ENCODE measurements at places on chromosomes 6 and 20.

DNA sequence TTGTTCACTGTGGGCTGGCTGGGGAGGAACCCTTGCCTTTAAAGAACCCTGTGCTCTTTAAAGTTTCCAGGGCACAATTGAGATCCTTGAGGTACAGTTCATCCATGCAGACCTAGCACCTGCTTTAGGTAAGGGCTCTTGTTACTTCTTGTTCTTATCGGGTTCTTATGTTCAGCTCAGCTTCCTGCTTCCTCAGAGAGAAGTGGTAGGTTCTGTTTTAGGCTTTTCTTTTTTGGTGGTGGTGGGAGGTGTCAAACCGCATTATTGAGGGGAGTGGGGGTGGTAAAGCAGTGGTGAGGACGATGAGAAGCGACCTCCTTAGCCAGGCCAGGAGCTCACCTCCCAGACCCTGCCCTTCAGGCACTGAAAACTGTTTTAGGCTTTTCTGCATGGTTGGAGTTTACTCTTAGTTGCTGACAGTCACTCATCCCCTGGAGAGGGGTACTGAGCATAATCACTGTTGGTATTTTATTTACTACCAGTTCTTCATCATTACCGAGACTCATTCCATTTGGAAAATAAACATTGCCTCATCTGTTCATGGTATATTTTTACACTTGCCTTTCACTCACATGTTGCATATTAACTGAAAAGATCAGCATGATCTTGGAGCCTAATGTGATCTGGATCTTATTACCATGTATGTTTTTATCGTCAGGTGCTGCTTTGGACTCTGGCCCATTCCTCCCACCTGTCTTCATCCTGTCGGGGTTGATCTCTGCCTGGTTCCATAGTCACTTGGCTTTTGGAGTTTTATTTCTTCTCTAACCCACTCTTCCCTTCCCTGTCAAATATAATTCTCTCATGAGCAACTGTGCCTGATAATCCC is 35.4 kb downstream of the SLC16A10 start:
- no peak for DNase-seq

DNA sequence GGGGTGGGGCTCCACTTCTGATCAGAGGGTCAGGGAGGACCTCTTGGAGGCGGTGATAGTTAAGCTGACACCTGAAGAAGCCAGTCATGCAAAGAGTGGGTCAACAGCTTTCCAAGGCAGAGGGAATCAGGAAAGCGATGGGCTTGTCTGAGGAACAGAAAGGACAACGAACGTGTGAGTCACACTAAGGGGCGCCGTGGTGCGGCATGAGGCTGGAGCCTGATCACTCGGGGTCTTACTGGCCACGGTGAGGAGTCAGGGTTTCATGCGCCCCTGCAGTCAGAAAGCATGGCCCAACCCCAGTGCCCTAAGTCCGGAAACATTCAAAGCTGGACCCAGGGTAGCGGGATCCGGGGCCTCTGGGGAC is 50.6 kb upstream of the SLC32A1 start:
- no peak for DNase-seq

DNA sequence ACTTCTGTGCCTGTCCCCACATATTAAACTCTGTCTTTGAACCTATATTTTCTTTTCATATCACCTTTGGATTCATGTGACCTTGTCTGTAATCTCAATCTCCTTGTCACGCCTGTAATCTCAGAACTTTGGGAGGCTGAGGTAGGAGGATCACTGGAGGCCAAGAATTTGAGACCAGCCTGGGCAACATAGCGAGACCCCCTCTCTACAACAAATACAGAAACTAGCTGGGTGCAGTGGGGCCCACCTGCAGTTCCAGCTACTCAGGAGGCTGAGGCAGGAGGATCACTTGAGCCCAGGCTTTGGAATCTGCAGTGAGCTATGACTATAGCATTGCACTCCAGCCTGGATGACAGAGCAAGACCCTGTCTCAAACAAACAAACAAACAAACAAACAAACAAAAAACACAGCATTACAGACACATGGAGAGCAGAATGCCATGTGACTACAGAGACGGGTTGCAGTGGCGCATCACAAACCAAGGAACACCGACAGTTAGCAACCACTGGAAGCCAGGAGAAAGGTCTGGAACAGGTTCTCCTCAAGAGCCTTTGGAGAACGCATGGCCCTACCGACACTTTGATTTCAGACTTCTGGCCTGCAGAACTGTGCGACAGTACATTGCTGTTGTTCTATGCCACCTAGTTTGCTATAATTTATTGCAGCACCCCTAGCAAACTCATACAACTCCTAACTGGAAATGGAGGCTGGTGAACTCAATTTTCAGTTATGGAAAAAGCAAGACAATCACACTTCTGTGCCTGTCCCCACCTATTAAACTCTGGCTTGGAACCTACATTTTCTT is 14.6 kb upstream of the TIAM2 start:
- no peak for DNase-seq

- no peak for DNase-seq
These were observed 506.5 kb downstream of the NKAIN2 start for GRCh38 chr6:124310139-124310538.

- no peak for DNase-seq
These were observed 205.4 kb downstream of the ZFAND3 start for GRCh38 chr6:38024908-38025307.

DNA sequence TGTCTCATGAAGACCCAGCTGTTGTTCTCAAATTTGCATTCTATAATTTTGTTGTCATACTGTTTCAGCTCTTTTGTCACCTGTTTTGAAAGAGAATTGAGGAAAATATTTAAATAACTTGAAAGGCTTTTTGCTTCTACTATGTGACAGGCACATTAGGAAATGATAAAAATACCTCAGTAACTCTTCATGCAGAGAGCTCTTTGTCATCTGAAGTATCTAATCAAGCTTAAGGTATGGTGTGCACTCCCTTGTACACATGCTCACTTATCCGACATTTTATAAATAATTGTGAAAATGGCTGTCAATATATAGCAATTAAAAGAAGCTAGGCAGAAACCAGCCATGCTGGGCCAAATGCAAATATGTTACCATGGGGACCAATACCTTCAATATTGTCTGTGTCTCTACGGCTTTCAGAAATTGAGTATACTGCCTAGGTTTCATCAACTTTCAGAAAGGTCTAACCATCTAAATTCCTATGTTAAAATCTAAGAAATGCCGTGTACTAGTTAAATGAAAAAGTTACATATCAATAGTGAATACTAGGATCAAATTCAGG is 349.0 kb downstream of the RNGTT start:
- DNase-seq = no peak

GRCh38 chr20:51985013-51985415 is 182.7 kb upstream of the SALL4 start:
- no peak for DNase-seq

DNA sequence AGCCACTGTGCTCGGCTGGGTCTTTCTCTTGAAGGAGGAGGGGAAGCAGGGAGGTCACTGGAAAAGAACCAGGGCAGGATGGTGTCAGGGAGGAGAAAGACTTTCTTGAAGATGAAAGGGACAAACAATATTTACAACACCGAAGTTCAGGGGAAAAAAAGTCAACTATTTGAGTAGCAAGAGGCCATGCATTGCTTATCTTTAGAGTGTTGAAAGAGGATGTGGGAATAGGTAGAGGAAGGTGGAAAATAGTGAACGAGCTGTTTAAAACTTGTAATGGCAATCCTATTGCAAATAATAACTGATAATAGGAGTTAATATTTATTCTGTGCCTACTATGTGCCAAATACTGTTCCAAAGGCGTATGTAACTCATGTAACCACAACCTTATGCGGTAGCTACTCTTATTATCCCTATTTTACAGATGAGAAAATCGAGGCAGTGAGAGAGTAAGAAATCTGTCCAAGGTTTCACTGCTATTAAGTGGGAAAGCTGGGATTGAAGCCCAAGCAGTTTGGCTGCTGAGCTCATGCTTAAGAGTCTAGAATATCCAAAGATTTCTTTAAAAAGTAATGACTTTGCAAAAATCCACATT is 12.7 kb upstream of the MLIP start:
- no peak for DNase-seq

- DNase-seq = no peak
These were observed 105.8 kb downstream of the RNF144B start for GRCh38 chr6:18492972-18493371.

GRCh38 chr6:91299544-91300491 is 712.9 kb upstream of the MAP3K7 start:
- no peak for DNase-seq

GRCh38 chr6:20583444-20583800 is 49.2 kb downstream of the CDKAL1 start:
- no peak for DNase-seq

GRCh38 chr6:53702316-53702715 is 36.8 kb upstream of the KLHL31 start:
- DNase-seq = no peak

- no peak for DNase-seq
These were observed at the start of gene EYA4 for GRCh38 chr6:133241086-133241900. Gene EYA4 (plus strand): TSS chr6:133241357. CDS start chr6:133274781, 33,424 bp downstream.

GRCh38 chr20:4150070-4150441 is 134.7 kb upstream of the RNF24 start:
- no peak for DNase-seq

DNA sequence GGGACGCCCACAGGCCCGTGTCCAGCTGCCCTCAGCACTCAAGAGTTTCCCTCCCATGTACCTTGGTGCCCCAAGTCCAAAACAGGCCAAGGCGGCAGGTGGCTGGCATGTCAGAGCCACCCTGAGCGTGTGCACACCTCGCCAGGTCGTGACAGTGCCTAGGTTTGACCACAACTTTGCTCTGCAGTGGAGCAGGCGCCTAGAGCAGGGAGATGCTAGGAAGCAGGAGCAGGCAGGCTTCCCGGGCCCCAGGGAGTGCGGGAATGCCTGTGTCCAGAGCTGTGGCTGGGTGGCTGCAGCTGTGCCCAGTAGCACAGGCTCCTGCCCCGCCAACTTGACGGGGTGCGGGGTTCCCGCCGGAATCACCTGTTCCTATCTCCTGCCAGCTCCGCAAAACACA is 380.8 kb upstream of the IMPG1 start:
- DNase-seq = no peak

GRCh38 chr20:63518351-63518861 is 2.2 kb upstream of the PPDPF start:
- no peak for DNase-seq

DNA sequence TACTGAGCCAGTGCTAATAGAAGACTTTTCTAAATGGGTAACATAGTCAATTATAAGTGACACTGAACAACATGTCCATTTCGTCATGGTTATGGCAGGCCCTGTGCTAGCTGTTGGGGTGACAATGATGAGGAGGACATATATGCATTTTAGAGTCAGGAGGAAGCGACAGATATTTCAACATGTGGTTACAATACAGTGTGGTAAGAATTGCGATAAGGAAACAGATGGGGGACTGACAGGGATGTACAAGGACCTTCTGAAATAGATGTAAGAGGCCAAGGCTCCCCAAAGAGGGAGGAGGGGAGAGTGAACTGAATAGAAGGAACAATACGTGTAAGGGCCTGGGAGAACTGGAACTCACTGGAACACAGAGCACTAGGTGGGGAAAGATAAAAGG is 11.7 kb downstream of the MMP24 start:
- DNase-seq = no peak

DNA sequence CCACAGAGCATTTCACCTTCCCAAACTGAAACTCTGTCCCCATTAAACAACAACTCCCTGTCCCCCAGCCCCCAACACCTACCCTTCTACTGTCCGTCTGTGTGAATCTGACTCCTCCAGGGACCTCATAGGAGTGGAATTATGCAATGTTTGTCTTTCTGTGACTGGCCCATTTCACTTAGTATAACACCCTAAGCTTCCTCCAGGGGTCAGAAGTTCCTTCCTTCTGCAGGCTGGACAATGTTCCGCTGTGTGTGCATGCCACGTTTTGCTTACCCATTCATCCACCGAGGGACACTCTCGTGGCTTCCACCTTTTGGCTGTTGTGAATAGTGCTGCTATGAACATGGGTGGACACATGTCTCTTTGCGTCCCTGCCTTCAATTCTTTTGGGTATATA is 37.6 kb upstream of the MPC1 start:
- no peak for DNase-seq

DNA sequence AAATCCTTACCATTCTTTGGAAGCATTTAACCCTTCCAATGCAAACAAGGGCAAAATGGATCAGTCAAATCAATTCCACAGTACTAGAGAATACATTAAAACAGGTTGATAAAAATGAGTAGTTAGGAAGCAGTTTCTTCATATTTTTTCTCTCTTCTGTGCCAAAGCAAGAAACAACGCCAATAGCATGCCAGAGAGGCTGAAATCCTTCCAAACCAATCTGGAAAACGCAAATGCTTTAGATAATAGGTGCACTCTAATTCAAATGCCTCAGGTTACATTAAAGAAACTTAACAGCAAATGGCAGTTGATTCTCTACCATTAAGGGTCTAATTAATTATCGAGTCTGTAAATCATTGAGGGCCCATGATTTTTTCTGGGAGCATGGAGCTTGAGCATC is 755.2 kb downstream of the C6orf118 start:
- no peak for DNase-seq

DNA sequence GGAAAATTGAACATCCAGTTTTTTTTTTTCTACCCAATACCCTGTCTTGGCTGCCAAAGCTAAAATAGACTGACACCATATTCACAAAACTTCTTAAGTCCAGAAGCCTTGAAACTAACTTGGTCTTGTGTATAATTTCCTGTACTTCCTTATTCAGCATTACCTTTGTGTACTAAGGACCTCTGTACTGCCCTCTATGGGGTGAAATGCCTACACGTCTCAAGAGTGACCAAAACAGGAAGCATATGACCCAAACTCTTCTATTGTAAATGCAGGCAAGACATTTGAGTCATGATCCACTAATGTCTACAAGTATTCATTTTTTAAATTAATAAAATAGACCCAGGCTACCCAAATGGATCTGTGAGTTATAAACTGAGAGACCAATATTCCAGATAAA is 50.4 kb downstream of the HMGCLL1 start:
- DNase-seq = no peak

DNA sequence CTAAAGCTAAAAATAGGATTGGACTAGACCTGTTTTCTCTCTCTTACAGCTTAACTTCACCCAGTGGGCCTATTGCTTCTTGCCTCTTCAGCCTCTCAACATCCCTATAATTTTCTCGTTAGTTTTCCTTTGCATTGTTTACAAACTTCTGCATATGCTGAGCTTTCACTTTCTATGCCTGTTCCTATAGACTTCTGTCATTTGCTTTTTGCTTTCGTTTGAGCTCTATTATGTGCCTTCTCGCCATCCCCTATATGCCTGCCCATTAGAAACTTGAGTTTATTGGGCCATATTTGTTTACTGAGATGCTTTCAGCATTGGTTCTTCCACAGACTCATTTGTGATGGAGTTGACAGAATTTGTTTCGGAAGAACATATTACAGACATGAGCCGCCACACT is 40.9 kb downstream of the NCOA7 start:
- DNase-seq = no peak

GRCh38 chr6:75220357-75220756 is 14.5 kb upstream of the COL12A1 start:
- DNase-seq = no peak

Data from stimulated activated CD8-positive, alpha-beta memory T cell treated with anti-CD3 and anti-CD28 coated beads, Interleukin-2, amount 100 ng/mL, for 48 hours (primary cell).